ENCODE measurements at places on chromosomes 13 and 19. TPM values are rescaled to one million over a fixed set of nuclear protein-coding genes. Genes with fewer than 3 reads are reported as not detected.

- no peak for DNase-seq
These were observed 56.1 kb downstream of the KCNRG start for GRCh38 chr13:50071379-50071778.

DNA sequence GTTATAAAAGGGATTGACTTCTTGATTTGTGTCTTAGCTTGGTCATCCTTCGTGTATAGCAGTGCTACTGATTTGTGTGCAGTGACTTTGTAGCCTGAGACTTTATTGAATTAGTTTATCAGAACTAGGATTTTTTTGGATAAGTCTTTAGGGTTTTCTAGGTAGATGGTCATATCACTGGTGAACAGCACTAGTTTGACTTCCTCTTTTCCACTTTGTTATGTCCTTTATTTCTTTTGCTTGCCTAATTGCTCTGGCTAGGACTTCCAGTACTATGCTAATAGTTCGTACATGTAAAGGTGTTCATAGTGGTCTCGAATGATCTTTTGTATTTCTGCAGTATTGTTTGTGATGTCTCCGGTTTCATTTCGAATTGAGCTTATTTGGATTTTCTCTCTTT is 145.4 kb downstream of the DNAJC3 start:
- no peak for DNase-seq

- no peak for DNase-seq
These were observed 89.5 kb upstream of the SPATA13 start for GRCh38 chr13:24071016-24071415.

- DNase-seq: no peak
These were observed 1.3 kb downstream of the NCLN start for GRCh38 chr19:3186891-3187661.

PPM1N gene
- total RNA-seq: 3.8 TPM

GRCh38 chr19:9329999-9330398 is 6.0 kb downstream of the ZNF559 start:
- no peak for DNase-seq

- DNase-seq: no peak
These were observed 473 bp upstream of the SCN1B start for GRCh38 chr19:35029737-35030256.

DNA sequence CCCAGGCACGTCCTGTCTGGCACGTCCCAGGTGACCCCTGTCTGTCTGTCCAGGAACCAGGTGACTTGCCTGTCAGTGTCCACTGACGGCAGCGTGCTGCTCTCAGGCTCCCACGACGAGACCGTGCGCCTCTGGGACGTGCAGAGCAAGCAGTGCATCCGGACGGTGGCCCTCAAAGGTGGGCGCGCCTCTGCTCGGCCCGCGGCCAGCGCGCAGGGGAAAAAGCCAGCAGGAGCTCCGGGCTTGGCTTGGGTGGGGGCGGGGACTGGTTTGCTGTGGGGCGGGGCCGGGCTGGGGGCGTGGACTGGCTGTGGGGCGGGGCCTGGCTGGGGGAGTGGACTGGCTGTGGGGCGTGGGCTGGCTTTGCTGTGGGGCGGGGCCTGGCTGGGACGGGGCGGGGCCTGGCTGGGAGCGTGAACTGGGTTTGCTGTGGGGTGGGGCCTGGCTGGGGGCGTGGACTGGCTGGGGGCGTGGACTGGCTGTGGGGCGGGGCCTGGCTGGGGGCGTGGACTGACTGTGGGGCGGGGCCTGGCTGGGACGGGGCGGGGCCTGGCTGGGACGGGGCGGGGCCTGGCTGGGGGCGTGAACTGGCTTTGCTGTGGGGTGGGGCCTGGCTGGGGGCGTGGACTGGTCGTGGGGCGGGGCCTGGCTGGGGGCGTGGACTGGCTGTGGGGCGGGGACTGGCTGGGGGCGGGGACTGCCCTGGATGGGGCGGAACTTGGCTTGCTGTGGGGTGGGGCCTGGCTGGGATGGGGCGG is 7.2 kb downstream of the WDR18 start:
- no peak for DNase-seq

SOX1 gene
- total RNA-seq: not detected

GRCh38 chr19:3653865-3654513 is 27.4 kb upstream of the CACTIN start:
- DNase-seq: no peak

- DNase-seq: no peak
These were observed 16.6 kb upstream of the RCBTB1 start for GRCh38 chr13:49602005-49602404.

- DNase-seq: no peak
These were observed 482.2 kb downstream of the SLITRK5 start for GRCh38 chr13:88153353-88153752.

GRCh38 chr19:40193587-40193849 is 2.3 kb downstream of the MAP3K10 start:
- no peak for DNase-seq

GRCh38 chr13:112032186-112032993 is 34.6 kb upstream of the SOX1 start:
- no peak for DNase-seq

TSSK6 gene
- total RNA-seq: 0.94 TPM

- DNase-seq: no peak
These were observed 2.2 kb downstream of the STARD13 start for GRCh38 chr13:33283195-33283911.

ZNF865 gene
- 5.3 TPM for total RNA-seq

ZNF610 gene
- 0.95 TPM for total RNA-seq

GRCh38 chr19:42003506-42004294 is 9.7 kb upstream of the ATP1A3 start:
- no peak for DNase-seq

DNA sequence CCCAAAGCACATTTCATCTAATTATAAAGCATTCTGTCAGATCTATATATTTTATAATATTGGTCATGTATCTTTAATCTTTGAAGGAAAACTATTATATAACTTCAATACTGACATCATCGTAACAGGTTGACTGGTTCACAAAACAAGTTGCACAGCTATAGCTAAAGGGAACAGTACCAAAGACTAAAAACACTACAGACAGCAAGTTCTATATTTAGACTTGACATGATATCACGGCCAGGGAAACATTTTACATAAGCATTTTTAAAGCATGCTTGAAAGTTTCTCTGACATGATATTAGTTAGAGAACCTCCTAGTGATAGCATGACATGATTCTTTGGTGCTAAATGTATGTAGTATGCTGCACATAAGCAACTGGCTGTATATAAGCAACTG is 182.5 kb downstream of the NDFIP2 start:
- DNase-seq: no peak

DNA sequence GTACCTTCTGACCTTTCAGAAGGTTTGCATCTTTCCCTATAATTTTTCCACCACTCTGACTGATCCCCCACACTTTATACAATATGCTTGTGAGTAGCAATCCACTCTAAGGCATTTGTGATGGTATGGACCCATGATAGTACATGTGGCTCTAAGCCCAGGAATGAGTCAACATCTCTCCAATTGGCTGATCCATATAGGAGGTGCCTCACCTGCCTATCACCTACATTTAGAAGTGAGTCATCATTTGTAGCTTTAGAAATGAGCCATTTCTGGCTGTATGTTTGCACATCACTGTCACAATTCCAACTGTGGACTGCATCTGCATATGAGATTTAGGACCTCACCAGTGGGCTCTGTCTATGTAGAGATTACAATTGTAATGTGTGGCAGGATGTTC is 133.1 kb upstream of the ZNF91 start:
- no peak for DNase-seq

GRCh38 chr19:5364674-5365073 is 24.1 kb upstream of the PTPRS start:
- no peak for DNase-seq

- DNase-seq: no peak
These were observed 191.2 kb downstream of the SPRY2 start for GRCh38 chr13:80149736-80150135.

DNA sequence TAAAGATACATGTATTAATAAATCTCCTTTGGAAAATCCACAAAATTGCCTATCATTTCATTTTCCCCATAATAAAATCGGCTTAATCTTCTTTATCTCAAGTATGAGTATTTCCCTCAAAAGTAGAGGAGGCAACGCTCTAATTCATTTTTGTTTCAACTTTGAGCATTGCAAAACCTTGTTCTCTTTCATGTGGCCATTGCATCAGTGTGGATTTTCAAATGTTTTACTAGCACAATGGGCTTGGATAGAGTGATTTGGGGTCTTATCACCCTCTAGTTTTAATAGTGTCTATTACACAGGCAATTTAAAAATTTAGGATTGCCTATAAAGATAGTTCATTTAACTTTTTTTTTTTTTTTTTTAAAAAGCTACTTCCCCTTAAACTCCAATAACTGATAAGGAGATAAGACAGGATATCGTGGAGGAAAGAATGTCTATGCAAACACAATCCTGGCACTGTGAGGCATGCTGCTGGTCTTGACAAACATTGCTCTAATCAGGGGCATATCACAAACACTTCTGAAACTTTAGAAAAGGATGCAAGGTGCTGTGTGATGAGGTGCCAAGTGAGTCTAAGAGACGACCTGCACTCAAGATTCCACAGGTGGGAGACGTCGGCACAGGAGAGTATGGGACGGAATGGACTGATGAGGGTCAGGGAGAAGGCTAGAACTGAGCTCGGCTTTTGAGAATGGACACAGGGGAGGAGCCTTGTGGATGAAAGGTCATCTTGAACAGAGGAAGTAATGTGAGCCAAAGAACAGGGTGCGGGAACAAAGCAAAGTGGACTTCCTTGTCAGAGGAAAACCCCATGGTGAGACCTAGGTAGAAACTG is 199.7 kb downstream of the IRS2 start:
- DNase-seq: no peak

- DNase-seq: no peak
These were observed 1.4 kb downstream of the EFNB2 start for GRCh38 chr13:106533943-106534638.

ZNF227 gene
- 8.2 TPM for total RNA-seq

DNA sequence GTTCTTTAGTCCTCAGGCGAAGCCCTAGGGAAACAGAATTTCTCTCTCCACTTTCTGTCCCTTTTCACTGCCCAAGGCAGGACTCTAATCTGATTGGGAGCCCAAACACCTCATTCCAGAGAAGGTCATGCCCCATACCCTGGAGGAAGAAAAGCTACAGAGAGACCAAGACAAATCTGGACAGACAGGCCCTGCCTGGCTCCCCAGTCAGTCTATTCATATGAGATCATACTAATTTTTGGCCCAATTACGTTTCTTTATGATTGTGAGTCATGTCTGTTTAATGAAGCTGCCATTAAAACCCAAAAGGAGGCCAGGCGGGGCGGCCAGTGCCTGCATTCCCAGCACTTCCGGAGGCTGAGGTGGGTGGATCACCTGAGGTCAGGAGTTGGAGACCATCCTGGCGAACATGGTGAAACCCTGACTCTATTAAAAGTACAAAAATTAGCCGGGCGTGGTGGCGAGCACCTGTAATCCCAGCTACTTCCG is 3.3 kb upstream of the AP3D1 start:
- DNase-seq: no peak

GRCh38 chr13:37241786-37242185 is 136.3 kb upstream of the CSNK1A1L start:
- no peak for DNase-seq

GAPDHS gene
- not detected for total RNA-seq

GRCh38 chr19:29001597-29002245 is 211.2 kb downstream of the UQCRFS1 start:
- DNase-seq: no peak

KLK10 gene
- 73.4 TPM for total RNA-seq

GRCh38 chr13:107778094-107778493 is 437.2 kb downstream of the LIG4 start:
- no peak for DNase-seq

TICAM1 gene
- 9.6 TPM for total RNA-seq

CABP5 gene
- not detected for total RNA-seq

ICAM5 gene
- total RNA-seq: not detected

GRCh38 chr19:27966390-27966816 is 1246.5 kb downstream of the UQCRFS1 start:
- DNase-seq: no peak

PRTN3 gene
- total RNA-seq: not detected

DNA sequence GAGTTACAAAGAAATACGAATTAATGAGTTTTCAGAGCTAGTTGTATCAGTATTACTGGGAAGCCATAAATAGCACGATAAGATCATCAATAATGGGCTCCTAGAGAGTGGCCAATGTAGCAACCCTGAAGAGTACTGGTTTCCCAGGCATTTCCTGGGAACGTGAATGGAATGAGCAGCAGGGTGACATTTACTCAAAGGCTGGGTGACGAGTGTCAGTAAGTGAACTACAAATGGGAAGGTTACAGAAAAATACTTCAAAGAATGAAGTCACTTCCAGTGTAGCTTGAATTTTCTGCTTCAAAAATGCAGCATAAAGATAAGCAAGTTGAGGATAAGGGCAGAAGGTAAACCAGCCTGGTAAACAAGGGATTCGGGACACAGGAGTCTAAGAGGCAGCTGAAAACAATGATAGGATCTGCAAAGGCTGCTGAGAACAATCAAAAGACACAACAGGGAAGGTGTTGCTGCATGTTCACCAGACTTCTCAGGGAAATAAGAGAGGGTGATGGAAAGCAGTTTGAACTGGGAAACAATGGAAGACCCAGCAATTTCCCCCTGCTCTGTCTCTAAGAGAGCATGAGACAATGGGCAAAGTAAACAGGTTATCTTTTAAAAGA is 48.6 kb upstream of the POSTN start:
- no peak for DNase-seq

DNA sequence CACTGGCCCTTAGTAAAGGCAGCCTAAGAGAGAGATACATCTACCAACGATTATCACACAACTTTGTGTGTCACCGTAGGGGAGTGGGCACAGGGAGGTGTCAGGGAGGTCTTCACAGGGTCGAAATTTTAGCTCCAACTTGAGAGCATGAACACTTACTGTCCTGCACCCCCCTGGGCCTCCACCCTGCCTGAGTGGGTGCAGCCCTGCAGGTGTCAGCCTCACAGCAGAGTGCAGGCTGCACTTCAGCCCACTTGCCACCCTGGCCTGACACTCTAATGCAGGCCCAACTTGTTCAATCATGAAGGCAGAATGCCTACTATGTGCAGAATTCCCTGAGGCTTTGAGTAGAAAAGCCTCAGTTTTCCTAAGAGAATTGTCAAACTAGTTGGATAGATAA is 4.0 kb upstream of the SMAD9 start:
- DNase-seq: no peak

DNA sequence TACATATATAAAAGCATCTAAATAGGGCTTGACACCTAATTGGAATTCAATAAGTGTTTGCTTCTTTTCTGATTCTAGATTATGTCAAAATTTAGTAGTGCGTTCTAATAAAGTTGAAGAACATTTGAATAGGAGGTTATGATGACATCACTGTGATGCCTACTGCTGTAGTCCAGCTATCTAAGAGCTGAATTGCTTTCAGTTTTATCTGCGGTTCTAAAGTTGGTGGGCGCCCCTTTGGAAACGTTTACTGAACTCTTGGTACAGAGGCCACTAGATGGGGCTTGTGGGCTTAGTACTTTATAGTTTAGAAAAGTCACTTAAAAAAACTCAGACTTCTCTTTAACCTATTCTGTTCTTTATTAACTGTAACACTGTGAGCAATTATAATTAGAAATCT is 776.9 kb downstream of the GPC5 start:
- DNase-seq: no peak

- DNase-seq: no peak
These were observed 68.3 kb downstream of the FGF14 start for GRCh38 chr13:102333320-102334198.

FOXA3 gene
- not detected for total RNA-seq

SYCN gene
- total RNA-seq: not detected
